ENCODE measurements at places on chromosomes 7 and 10. TPM values are rescaled to one million over a fixed set of nuclear protein-coding genes. Genes with fewer than 3 reads are reported as not detected.

GRCh38 chr10:131739206-131739605 is 161.6 kb upstream of the PPP2R2D start:
- DNase-seq, result no peak

- DNase-seq, result peak; percentile 41
Observed at GRCh38 chr10:63157845-63158624, 24.9 kb downstream of the NRBF2 start.

DNA sequence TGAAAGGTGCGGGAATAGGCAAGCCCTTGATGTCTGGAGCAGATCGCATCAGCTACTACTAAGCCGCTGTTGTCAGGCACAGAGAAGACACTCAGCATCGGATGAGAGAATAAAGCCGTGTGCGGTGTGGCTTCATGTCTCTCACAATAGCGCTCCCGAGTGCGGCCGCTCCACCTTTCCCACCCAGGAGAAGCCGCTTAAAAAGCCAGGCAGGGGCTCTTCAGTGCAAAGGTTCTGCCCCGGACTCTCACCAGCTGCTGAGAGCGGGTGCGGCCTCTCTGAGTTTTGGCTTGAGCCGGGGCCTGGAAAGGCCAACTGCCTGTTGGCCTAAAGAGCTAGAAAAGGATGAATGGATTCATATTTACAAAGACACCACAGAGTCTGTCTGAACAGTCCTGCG is 600.6 kb downstream of the DNAJB6 start:
- DNase-seq, result no peak

DNA sequence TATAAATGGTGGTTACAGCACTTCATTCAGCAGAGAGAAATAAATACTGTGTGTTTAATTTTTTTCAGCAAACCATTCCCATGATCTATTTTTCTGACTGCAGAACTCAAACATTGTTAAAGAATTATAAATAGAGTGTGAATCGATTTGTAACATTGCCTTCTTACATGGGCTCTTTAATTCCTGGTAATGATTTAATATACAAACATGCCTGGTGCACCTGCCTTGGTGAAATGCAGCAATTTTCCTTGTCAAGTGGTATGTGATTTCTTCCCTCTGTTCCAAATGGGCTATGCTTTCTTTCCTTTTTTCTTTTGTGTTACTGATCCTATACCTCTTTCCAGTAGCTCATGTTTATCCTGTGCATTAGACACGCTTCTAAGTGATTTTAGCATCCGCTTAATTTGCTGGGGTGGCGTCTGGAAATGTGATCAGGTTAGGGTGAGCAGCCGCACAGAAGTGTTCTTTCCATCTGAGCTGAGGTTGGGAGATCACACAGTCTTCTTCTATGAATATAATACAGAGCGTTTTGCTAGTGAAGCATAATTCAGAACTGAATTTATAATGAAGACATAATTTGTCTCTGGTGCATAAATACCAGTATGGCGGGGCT is 94.3 kb upstream of the ITGB1 start:
- DNase-seq, result no peak

GRCh38 chr7:33155811-33156210 is 26.4 kb downstream of the BBS9 start:
- no peak for DNase-seq

The TASOR2 gene
- total RNA-seq, result 108 TPM

The CALML3 gene
- total RNA-seq, result 0.11 TPM
